ENCODE measurements at places on chromosomes 3 and 15. TPM values are rescaled to one million over a fixed set of nuclear protein-coding genes. Genes with fewer than 3 reads are reported as not detected.

The NLGN1 gene
- not detected for total RNA-seq

- H3K4me3 ChIP-seq = no peak overlapping the region
- H3K36me3 ChIP-seq = no peaks in the 10 kb centered on the region
- no peaks in the 10 kb centered on the region for H3K4me1 ChIP-seq
- no peak for DNase-seq
These were observed 90.0 kb upstream of the NAALADL2 start for GRCh38 chr3:174769171-174769570.

- no peaks in the 10 kb centered on the region for H3K27me3 ChIP-seq
- peak; percentile 85 for DNase-seq
- no peaks in the 10 kb centered on the region for H3K36me3 ChIP-seq
- peaks cover 34% of the 10 kb centered on the region for H3K4me1 ChIP-seq
These were observed at the start of gene PRKCD for GRCh38 chr3:53160660-53161449. PRKCD (plus strand) TSS chr3:53161209; CDS start chr3:53178423, 17,214 bp downstream.

- no peak for DNase-seq
- H3K27me3 ChIP-seq = no peaks in the 10 kb centered on the region
- H3K4me3 ChIP-seq = no peak overlapping the region
- no peaks in the 10 kb centered on the region for H3K4me1 ChIP-seq
- H3K27ac ChIP-seq = no peak overlapping the region
These were observed 20.9 kb downstream of the CXCR6 start for GRCh38 chr3:45964139-45964538.

The CDHR4 gene
- not detected for total RNA-seq

The DOCK3 gene
- 0.09 TPM for total RNA-seq

- peaks cover 14% of the 10 kb centered on the region for H3K4me1 ChIP-seq
- H3K27ac ChIP-seq = no peak overlapping the region
- no peak overlapping the region for H3K4me3 ChIP-seq
- no peaks in the 10 kb centered on the region for H3K27me3 ChIP-seq
- no peaks in the 10 kb centered on the region for H3K36me3 ChIP-seq
- no peak for DNase-seq
These were observed 31.0 kb downstream of the KLHL6 start for GRCh38 chr3:183524476-183524875.

The ZBED2 gene
- total RNA-seq = 0.14 TPM

The FAM227B gene
- total RNA-seq = 2.3 TPM

DNA sequence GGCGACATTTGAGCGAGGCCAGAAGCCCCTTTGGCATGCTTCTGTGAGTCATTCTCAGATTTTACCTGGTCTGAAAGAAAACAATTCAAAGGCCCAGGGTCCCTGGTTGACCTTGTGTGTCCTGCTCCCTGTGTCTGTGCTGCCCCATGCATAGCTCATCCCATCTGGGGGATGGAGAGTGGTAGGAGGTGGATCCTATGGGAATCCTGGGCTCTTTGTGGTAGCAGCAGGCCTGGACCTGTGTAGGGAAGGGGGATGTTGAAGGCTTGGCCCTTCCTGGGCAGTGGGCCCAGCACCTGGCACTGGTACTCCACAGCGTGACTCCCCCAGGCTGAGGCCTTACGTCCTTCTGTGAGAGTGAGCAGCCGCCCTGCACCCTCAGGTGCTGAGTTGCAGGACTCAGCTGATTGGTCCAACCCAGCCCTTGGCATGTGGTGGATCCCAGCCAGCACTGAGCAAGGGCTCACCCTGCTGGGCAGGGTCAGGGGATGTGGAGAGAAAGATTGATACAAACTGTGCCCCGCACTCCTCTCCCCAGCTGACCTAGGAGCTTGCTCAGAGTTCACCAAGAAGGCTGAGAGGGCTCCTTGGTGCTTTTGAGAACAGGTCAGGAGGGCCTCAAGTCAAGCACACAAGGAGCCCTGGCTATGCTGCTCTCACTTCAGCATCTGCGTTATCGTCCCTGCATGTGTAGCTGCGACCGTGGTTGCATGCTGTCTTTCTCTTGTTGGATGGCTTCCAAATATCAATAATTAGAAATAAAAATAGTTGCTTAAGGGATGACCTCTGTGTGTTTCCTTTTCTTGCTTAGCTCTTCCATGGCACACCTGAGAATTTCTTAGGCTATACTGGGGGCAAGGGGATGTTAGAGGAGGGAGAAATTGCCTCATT lies 21.4 kb upstream of the JMJD7 start:
- H3K4me1 ChIP-seq = no peaks in the 10 kb centered on the region
- H3K27me3 ChIP-seq = no peaks in the 10 kb centered on the region
- no peaks in the 10 kb centered on the region for H3K36me3 ChIP-seq
- no peak overlapping the region for H3K4me3 ChIP-seq
- DNase-seq = no peak

The ZMAT3 gene
- total RNA-seq = 8.8 TPM

- no peak for DNase-seq
- no peak overlapping the region for H3K27ac ChIP-seq
- no peaks in the 10 kb centered on the region for H3K4me1 ChIP-seq
These were observed 17.2 kb upstream of the CCR4 start for GRCh38 chr3:32934150-32934742.

DNA sequence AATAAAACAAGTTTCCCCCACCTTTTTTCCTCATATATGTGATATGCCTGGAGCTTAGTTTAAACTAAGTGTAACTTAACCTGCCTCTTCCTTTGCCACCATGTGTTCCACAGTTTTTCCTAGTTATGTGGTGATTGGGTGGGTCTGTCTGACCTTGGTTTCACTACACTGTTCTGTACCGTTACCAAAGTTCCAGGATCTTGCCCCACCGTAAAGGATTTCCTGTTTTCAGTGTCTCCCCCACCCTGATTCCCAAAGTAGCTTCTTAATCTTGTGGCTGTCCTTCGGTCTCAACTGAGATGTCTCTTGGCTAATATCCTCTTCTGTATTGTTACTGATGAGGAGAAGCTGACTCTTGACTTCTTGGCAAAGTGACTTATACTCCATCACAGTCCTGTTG lies 6.4 kb upstream of the MGA start:
- H3K36me3 ChIP-seq = no peaks in the 10 kb centered on the region
- no peak overlapping the region for H3K4me3 ChIP-seq
- H3K27ac ChIP-seq = no peak overlapping the region
- peaks cover 11% of the 10 kb centered on the region for H3K4me1 ChIP-seq
- no peaks in the 10 kb centered on the region for H3K27me3 ChIP-seq
- DNase-seq = no peak

The HES1 gene
- 128 TPM for total RNA-seq

GRCh38 chr3:156307704-156308103 lies 187.3 kb downstream of the KCNAB1 start:
- H3K27ac ChIP-seq = no peak overlapping the region
- no peak overlapping the region for H3K4me3 ChIP-seq
- H3K4me1 ChIP-seq = no peaks in the 10 kb centered on the region
- H3K36me3 ChIP-seq = no peaks in the 10 kb centered on the region

The BFSP2 gene
- not detected for total RNA-seq

The POTEB2 gene
- not detected for total RNA-seq

- H3K27ac ChIP-seq = no peak overlapping the region
- DNase-seq = no peak
- H3K36me3 ChIP-seq = no peaks in the 10 kb centered on the region
- H3K4me1 ChIP-seq = no peaks in the 10 kb centered on the region
- no peak overlapping the region for H3K4me3 ChIP-seq
These were observed 77.3 kb downstream of the RORA start for GRCh38 chr15:61151791-61152190.

- no peaks in the 10 kb centered on the region for H3K4me1 ChIP-seq
- no peak for DNase-seq
- H3K36me3 ChIP-seq = no peaks in the 10 kb centered on the region
- no peak overlapping the region for H3K27ac ChIP-seq
- no peak overlapping the region for H3K4me3 ChIP-seq
These were observed 78.8 kb upstream of the BOC start for GRCh38 chr3:113132571-113132996.

The NPTN gene
- 124 TPM for total RNA-seq

- DNase-seq = peak; percentile 68
- no peak overlapping the region for H3K27ac ChIP-seq
- no peaks in the 10 kb centered on the region for H3K27me3 ChIP-seq
- H3K4me3 ChIP-seq = no peak overlapping the region
- H3K36me3 ChIP-seq = peaks cover 1% of the 10 kb centered on the region
These were observed 40.7 kb downstream of the LDHAL6B start for GRCh38 chr15:59247364-59247763.

DNA sequence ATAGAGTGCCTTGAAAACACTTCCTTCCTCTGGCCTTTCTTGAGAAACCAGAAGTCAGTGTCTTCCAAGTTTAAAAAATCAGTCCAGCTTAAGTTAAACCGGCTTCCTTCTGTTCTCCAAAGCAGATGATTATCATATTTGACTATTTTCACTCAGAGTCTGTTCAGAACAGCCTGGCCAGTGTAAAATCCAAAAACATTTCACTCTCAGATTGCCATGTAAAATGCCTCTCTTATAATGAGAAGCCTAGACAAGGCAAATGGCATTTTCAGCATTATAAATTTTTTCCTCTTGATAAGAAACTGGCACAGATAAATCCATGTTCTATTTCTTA lies 193.5 kb downstream of the TNIK start:
- no peaks in the 10 kb centered on the region for H3K36me3 ChIP-seq
- H3K4me3 ChIP-seq = no peak overlapping the region
- no peak overlapping the region for H3K27ac ChIP-seq
- DNase-seq = no peak
- no peaks in the 10 kb centered on the region for H3K27me3 ChIP-seq

The UACA gene
- total RNA-seq = 141 TPM

- H3K4me1 ChIP-seq = peaks cover 18% of the 10 kb centered on the region
- no peaks in the 10 kb centered on the region for H3K36me3 ChIP-seq
- no peak overlapping the region for H3K4me3 ChIP-seq
- H3K27ac ChIP-seq = no peak overlapping the region
- no peaks in the 10 kb centered on the region for H3K27me3 ChIP-seq
These were observed 40.9 kb upstream of the CCDC80 start for GRCh38 chr3:112681822-112682325.

The PRTG gene
- total RNA-seq = 39.1 TPM

GRCh38 chr3:42169579-42170120 lies 78.5 kb downstream of the TRAK1 start:
- H3K4me3 ChIP-seq = no peak overlapping the region
- H3K27me3 ChIP-seq = no peaks in the 10 kb centered on the region
- peaks cover 4% of the 10 kb centered on the region for H3K4me1 ChIP-seq
- DNase-seq = no peak
- no peak overlapping the region for H3K27ac ChIP-seq

DNA sequence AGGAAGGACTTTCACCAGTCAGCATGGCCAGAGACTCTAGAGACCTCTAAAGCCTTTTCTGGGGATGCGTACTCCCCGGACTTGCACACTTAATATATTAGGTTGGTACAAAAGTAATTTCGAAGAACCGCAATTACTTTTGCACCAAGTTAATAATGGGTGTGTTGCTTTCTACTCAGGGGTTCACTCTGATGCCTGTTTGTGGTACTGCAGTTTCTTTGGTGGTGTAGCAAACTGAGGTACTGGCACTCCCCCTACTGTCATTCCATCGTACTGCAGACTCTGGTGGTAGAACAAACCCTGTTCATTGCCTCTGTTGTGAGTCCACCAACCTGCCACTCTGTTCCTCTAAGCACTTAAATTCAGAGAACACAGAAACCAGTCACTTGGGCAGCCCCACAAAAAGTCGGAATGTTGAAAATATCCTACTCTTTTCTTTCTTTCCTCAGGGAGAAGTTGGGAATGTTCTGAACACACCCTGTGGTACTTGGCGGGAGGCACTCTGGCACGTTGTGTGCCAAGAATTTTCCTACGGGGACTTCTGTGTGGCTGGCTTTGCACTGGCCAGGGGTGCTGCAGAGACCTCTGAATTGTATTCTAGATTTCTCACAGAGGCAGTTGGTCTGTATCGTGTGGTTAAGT lies 46.3 kb downstream of the GABRG3 start:
- peak; percentile 76 for DNase-seq
- no peak overlapping the region for H3K4me3 ChIP-seq
- H3K27me3 ChIP-seq = no peaks in the 10 kb centered on the region
- no peak overlapping the region for H3K27ac ChIP-seq

DNA sequence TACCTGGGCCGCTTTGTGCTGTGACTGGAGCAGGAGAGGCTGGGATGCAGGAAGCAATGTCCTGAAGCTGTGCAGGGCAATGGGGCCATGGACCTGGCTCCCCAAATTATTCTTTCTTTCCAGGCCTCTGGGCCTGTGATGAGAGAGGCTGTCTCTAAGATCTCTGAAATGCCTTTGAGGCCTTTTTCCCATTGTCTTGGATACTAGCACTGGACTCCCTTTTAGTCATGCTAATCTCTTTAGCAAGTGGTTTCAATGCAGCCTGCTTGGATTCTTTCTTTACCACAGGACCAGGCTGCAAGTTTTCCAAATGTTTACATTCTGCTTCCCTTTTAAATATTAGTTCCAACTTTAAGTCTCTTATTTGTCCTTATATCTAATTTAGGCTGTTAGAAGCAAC lies 64.8 kb upstream of the SGO1 start:
- H3K4me1 ChIP-seq = no peaks in the 10 kb centered on the region
- H3K4me3 ChIP-seq = no peak overlapping the region
- H3K27me3 ChIP-seq = no peaks in the 10 kb centered on the region
- no peak overlapping the region for H3K27ac ChIP-seq
- H3K36me3 ChIP-seq = no peaks in the 10 kb centered on the region

DNA sequence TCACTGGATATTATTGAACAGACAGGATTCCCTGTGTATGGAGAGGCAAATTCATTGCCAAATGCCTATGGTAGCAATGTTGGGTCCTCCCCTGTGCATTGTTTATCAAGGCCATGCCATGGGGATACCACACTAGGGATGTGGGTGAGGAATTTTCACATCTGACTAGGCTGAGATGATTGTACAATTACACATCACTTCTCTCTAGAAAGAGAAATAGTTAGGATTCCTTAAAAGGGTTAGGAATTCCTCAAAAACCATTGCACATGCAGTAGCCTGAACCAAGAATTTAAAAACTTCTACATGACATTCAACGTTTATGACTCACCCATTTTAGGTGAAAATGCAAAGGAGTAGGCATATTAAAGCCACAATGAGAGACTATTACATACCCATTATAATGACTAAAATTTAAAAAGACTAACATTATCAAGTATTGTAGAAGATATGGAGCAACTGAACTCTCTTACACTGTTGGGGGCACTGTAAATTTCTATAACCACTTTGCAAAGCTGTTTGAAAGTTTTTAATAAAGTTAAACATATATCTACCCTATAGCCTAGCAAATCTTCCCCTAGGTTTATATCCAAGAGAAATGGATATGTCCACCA lies 175.9 kb downstream of the THRB start:
- peak overlapping the region; percentile 42 for H3K27ac ChIP-seq
- no peaks in the 10 kb centered on the region for H3K36me3 ChIP-seq
- H3K27me3 ChIP-seq = no peaks in the 10 kb centered on the region
- no peak for DNase-seq
- H3K4me1 ChIP-seq = peaks cover 40% of the 10 kb centered on the region
- H3K4me3 ChIP-seq = no peak overlapping the region

The CMTM7 gene
- total RNA-seq = 37.8 TPM

The STAC gene
- not detected for total RNA-seq

- no peaks in the 10 kb centered on the region for H3K27me3 ChIP-seq
- peaks cover 46% of the 10 kb centered on the region for H3K4me1 ChIP-seq
- H3K4me3 ChIP-seq = no peak overlapping the region
- peak overlapping the region; percentile 89 for H3K27ac ChIP-seq
- H3K36me3 ChIP-seq = no peaks in the 10 kb centered on the region
- peak; percentile 88 for DNase-seq
These were observed 58.8 kb downstream of the TRAK1 start for GRCh38 chr3:42149975-42150374.

GRCh38 chr3:16838561-16838960 lies 46.2 kb upstream of the PLCL2 start:
- no peak overlapping the region for H3K27ac ChIP-seq
- no peak overlapping the region for H3K4me3 ChIP-seq
- no peaks in the 10 kb centered on the region for H3K36me3 ChIP-seq
- no peak for DNase-seq
- no peaks in the 10 kb centered on the region for H3K27me3 ChIP-seq
- no peaks in the 10 kb centered on the region for H3K4me1 ChIP-seq
